Breast epithelium (tissue), 4 donors: ENCODE measurements at places on chromosomes 16 and 17. TPM values are rescaled to one million over a fixed set of nuclear protein-coding genes. Genes with fewer than 3 reads are reported as not detected.

DNA sequence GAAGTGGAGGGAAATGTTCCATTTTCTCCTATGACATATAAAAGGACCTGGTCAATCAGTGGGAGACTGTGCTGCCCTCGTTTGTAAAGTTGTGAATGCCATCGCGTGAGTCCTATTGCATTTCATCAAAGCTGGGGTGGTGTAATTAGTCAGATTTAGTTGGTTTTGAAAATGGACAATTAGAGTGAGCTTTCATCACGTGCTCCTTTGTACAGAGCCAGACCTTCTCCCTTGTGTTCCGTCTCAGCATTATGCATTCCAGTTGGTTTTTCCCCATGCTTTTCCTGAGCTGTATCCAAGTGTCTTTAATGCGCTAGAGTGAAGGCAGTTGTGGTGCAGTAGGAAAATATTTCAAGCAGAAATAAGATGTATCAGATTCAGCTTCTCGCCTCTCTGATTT lies 10.4 kb downstream of the SEC14L1 start:
- DNase-seq = no peak
- H3K4me3 ChIP-seq = no peak overlapping the region
- H3K36me3 ChIP-seq = no peaks in the 10 kb centered on the region
- H3K27me3 ChIP-seq = no peaks in the 10 kb centered on the region

NOL3 gene
- total RNA-seq = 45.9 TPM

GRCh38 chr16:8867216-8867931 lies 1.4 kb downstream of the CARHSP1 start:
- H3K36me3 ChIP-seq = no peaks in the 10 kb centered on the region
- H3K27me3 ChIP-seq = no peaks in the 10 kb centered on the region
- peak overlapping the region; percentile 79 for H3K4me3 ChIP-seq
- H3K4me1 ChIP-seq = no peaks in the 10 kb centered on the region
- no peak for DNase-seq

SLC16A6 gene
- total RNA-seq = 2.3 TPM

SBK1 gene
- 1.5 TPM for total RNA-seq

GRCh38 chr17:37488009-37488604 lies 1.6 kb upstream of the DUSP14 start:
- no peaks in the 10 kb centered on the region for H3K27me3 ChIP-seq
- H3K4me1 ChIP-seq = no peaks in the 10 kb centered on the region
- no peak for DNase-seq
- H3K36me3 ChIP-seq = no peaks in the 10 kb centered on the region

SMARCE1 gene
- 98.4 TPM for total RNA-seq

- H3K4me1 ChIP-seq = no peaks in the 10 kb centered on the region
- H3K27ac ChIP-seq = no peak overlapping the region
- no peak overlapping the region for H3K4me3 ChIP-seq
- DNase-seq = no peak
- H3K36me3 ChIP-seq = no peaks in the 10 kb centered on the region
Measured at GRCh38 chr16:766008-766819, 5.7 kb downstream of the MSLN start.

ASGR1 gene
- 1.0 TPM for total RNA-seq

DNA sequence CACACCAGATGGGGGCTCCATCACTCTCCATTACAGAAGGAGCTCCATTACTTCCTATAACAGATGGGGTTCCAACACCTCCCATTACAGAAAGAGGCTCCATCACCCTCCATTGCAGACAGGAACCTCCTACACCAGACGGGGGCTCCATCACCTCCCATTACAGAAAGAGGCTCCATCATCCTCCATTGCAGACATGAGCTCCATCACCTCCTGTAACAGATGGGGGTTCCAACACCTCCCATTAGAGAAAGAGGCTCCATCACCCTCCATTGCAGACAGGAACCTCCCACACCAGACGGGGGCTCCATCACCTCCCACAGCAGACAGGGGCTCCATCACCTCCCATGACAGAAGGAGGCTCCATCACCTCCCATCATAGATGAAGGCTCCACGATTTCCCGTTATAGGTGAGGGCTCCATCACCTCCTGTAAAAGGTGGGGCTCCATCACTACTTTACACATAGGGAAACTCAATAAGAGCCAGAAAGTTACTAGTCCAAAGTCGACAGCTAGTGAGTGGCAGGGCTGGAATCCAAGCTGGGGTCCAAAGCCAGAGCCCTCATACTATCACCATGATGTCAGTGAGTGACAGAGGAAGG lies 224.8 kb downstream of the RBFOX3 start:
- H3K27me3 ChIP-seq = peaks cover 86% of the 10 kb centered on the region
- H3K4me3 ChIP-seq = no peak overlapping the region
- H3K36me3 ChIP-seq = no peaks in the 10 kb centered on the region
- no peak for DNase-seq

C16orf95 gene
- 2.0 TPM for total RNA-seq

RNF112 gene
- total RNA-seq = 2.9 TPM

- no peak for DNase-seq
- H3K27me3 ChIP-seq = no peaks in the 10 kb centered on the region
- no peaks in the 10 kb centered on the region for H3K36me3 ChIP-seq
- no peak overlapping the region for H3K27ac ChIP-seq
- no peak overlapping the region for H3K4me3 ChIP-seq
- H3K4me1 ChIP-seq = no peaks in the 10 kb centered on the region
Measured at GRCh38 chr16:31709181-31709580, 164.4 kb upstream of the ZNF267 start.

GRCh38 chr17:79648181-79648831 lies 37.5 kb upstream of the RBFOX3 start:
- no peak overlapping the region for H3K4me3 ChIP-seq
- H3K27me3 ChIP-seq = no peaks in the 10 kb centered on the region
- H3K27ac ChIP-seq = no peak overlapping the region
- peak; percentile 37 for DNase-seq

GRCh38 chr16:21646721-21647561 lies 5.5 kb downstream of the IGSF6 start:
- DNase-seq = no peak
- H3K36me3 ChIP-seq = no peaks in the 10 kb centered on the region
- H3K4me3 ChIP-seq = no peak overlapping the region
- H3K27me3 ChIP-seq = no peaks in the 10 kb centered on the region
- no peaks in the 10 kb centered on the region for H3K4me1 ChIP-seq

KRT33A gene
- total RNA-seq = not detected

GRCh38 chr17:68782789-68783188 lies 172.4 kb downstream of the ABCA8 start:
- no peaks in the 10 kb centered on the region for H3K4me1 ChIP-seq
- DNase-seq = no peak
- H3K4me3 ChIP-seq = no peak overlapping the region
- no peaks in the 10 kb centered on the region for H3K27me3 ChIP-seq

GRCh38 chr16:88459366-88460073 lies 6.4 kb downstream of the ZFPM1 start:
- no peaks in the 10 kb centered on the region for H3K36me3 ChIP-seq
- no peak for DNase-seq
- H3K27ac ChIP-seq = no peak overlapping the region
- no peaks in the 10 kb centered on the region for H3K27me3 ChIP-seq
- no peak overlapping the region for H3K4me3 ChIP-seq
- peaks cover 10% of the 10 kb centered on the region for H3K4me1 ChIP-seq

GRCh38 chr17:973053-973452 lies 6.5 kb downstream of the NXN start:
- DNase-seq = no peak
- no peaks in the 10 kb centered on the region for H3K36me3 ChIP-seq
- no peaks in the 10 kb centered on the region for H3K27me3 ChIP-seq
- no peak overlapping the region for H3K4me3 ChIP-seq
- no peaks in the 10 kb centered on the region for H3K4me1 ChIP-seq

DNA sequence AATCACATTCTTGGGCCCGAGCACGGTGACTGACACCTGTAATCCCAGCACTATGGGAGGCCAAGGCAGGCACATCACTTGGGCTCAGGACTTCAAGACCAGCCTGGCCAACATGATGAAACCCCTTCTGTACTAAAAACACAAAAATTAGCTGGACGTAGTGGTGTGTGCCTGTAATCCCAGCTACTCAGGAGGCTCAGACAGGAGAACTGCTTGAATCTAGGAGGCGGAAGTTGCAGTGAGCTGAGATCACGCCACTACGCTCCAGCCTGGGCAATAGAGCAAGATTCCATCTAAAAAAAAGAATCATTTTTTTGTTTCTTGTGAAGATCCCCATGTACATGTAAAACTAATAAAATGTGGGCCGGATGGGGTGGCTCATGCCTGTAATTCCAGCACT lies 53.1 kb upstream of the ATF7IP2 start:
- no peaks in the 10 kb centered on the region for H3K27me3 ChIP-seq
- no peaks in the 10 kb centered on the region for H3K36me3 ChIP-seq
- DNase-seq = no peak
- H3K27ac ChIP-seq = no peak overlapping the region
- H3K4me3 ChIP-seq = no peak overlapping the region

GRCh38 chr16:69905171-69905555 lies 46.0 kb upstream of the CLEC18A start:
- H3K36me3 ChIP-seq = no peaks in the 10 kb centered on the region
- H3K4me3 ChIP-seq = no peak overlapping the region
- no peaks in the 10 kb centered on the region for H3K27me3 ChIP-seq
- DNase-seq = no peak
- no peak overlapping the region for H3K27ac ChIP-seq

- no peak for DNase-seq
- H3K27me3 ChIP-seq = no peaks in the 10 kb centered on the region
- no peaks in the 10 kb centered on the region for H3K36me3 ChIP-seq
- H3K4me3 ChIP-seq = no peak overlapping the region
- no peak overlapping the region for H3K27ac ChIP-seq
- no peaks in the 10 kb centered on the region for H3K4me1 ChIP-seq
Measured at GRCh38 chr17:66910651-66911285, 53.7 kb upstream of the CACNG4 start.

SKAP1 gene
- total RNA-seq = 7.5 TPM

PRSS22 gene
- total RNA-seq = 18.7 TPM

- no peaks in the 10 kb centered on the region for H3K27me3 ChIP-seq
- peaks cover 15% of the 10 kb centered on the region for H3K4me1 ChIP-seq
- peak overlapping the region; percentile 63 for H3K4me3 ChIP-seq
- H3K36me3 ChIP-seq = no peaks in the 10 kb centered on the region
Measured at GRCh38 chr16:66367968-66368891, 1.7 kb downstream of the CDH5 start.

DNA sequence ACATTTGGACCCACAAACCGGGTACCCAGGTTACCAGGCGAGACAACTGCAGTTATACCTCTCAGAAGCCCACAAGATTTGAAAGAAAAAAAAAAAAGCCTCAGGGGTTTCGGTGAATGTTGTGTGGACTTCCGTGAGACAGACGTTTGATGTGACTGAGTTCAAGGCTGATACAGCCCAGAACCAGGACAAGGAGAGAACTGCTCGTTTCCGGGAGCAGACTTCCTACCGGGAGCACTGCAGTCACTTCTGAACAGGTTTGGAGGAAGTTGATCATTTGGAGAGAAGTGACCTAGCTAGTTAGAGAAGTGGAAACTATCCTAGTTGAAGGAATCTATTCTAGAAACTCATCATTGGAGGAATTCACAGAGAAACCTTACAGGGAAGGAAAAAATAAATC lies 847 bp downstream of the CKLF start:
- H3K27me3 ChIP-seq = no peaks in the 10 kb centered on the region
- H3K4me3 ChIP-seq = peak overlapping the region; percentile 65
- H3K4me1 ChIP-seq = no peaks in the 10 kb centered on the region
- DNase-seq = no peak

GRCh38 chr16:57711993-57712392 lies 17.4 kb downstream of the DRC7 start:
- H3K4me1 ChIP-seq = no peaks in the 10 kb centered on the region
- H3K27me3 ChIP-seq = no peaks in the 10 kb centered on the region
- H3K27ac ChIP-seq = no peak overlapping the region
- no peak overlapping the region for H3K4me3 ChIP-seq
- H3K36me3 ChIP-seq = no peaks in the 10 kb centered on the region
- DNase-seq = no peak

DNA sequence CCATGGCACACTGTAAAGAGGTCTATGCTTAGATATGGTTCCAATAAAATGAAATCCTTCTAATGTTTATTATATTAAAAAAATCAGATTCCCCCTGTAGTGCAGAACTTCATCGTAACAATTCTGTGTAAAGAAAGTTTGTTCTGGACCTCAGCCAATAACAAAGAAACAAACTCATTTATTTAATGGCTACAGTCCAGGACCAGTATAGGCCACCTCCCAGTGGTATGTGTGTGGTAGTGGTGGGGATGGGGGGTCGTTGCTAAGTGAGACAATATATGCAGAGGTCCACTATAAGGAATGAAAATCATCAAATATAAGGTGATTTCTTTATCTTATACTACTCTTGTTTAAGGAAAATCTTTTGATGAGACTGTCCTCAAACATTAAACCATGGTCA lies 136.4 kb downstream of the CDK5R1 start:
- H3K27ac ChIP-seq = no peak overlapping the region
- no peaks in the 10 kb centered on the region for H3K4me1 ChIP-seq

GRCh38 chr16:68084504-68085258 lies 489 bp upstream of the NFATC3 start:
- H3K27ac ChIP-seq = peak overlapping the region; percentile 99
- H3K36me3 ChIP-seq = no peaks in the 10 kb centered on the region
- H3K4me3 ChIP-seq = peak overlapping the region; percentile 91
- DNase-seq = peak; percentile 84

GRCh38 chr17:62757500-62757951 lies 50.6 kb downstream of the MARCHF10 start:
- no peak overlapping the region for H3K27ac ChIP-seq
- H3K27me3 ChIP-seq = no peaks in the 10 kb centered on the region
- no peak for DNase-seq
- H3K4me1 ChIP-seq = no peaks in the 10 kb centered on the region

CD300LB gene
- total RNA-seq = 0.88 TPM

KRT24 gene
- not detected for total RNA-seq

GRCh38 chr17:31535581-31535981 lies 144.1 kb downstream of the RAB11FIP4 start:
- H3K4me3 ChIP-seq = no peak overlapping the region
- no peak overlapping the region for H3K27ac ChIP-seq
- no peaks in the 10 kb centered on the region for H3K36me3 ChIP-seq
- no peaks in the 10 kb centered on the region for H3K27me3 ChIP-seq

- no peak for DNase-seq
- H3K27ac ChIP-seq = no peak overlapping the region
- H3K4me1 ChIP-seq = no peaks in the 10 kb centered on the region
- H3K4me3 ChIP-seq = no peak overlapping the region
Measured at GRCh38 chr16:24145927-24146326, 110.2 kb upstream of the CACNG3 start.

DNA sequence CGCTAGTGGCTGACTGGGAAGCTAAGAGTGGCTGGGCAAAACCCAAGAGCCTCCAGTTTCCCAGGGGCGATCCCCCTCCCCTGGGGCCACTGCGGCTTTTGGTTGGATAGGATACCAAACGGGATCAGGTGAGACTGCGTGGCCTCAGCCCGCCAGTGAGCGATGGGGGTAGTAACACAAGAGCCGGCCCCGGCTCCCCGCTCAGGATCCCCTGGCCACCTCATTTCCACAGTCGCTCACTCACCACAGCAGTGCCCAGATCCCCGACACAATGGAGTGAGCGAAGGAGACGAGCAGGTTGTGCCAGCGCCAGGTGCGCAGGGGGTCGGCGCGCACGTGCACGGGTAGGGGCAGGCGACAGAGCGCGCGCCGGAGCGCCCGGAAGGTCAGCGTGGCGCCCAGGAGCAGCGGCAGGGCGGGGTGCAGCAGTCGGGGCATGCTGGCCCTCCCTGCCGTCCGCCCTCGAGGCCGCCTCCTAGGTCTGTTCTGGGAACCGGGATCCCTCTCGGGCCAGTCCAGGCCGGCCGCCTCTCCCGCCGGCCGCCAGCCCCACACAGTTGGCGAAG lies 290 bp downstream of the TLCD1 start:
- H3K36me3 ChIP-seq = no peaks in the 10 kb centered on the region
- peak overlapping the region; percentile 83 for H3K4me3 ChIP-seq
- H3K27ac ChIP-seq = peak overlapping the region; percentile 99
- no peak for DNase-seq
- no peaks in the 10 kb centered on the region for H3K27me3 ChIP-seq

- no peaks in the 10 kb centered on the region for H3K4me1 ChIP-seq
- H3K27me3 ChIP-seq = no peaks in the 10 kb centered on the region
- no peaks in the 10 kb centered on the region for H3K36me3 ChIP-seq
- H3K27ac ChIP-seq = no peak overlapping the region
- no peak for DNase-seq
Measured at GRCh38 chr16:66972983-66973382, 11.9 kb downstream of the CES3 start.
